ENCODE measurements at places on chromosomes 6 and 20. TPM values are rescaled to one million over a fixed set of nuclear protein-coding genes. Genes with fewer than 3 reads are reported as not detected.

The CPXM1 gene
- total RNA-seq, result not detected

DNA sequence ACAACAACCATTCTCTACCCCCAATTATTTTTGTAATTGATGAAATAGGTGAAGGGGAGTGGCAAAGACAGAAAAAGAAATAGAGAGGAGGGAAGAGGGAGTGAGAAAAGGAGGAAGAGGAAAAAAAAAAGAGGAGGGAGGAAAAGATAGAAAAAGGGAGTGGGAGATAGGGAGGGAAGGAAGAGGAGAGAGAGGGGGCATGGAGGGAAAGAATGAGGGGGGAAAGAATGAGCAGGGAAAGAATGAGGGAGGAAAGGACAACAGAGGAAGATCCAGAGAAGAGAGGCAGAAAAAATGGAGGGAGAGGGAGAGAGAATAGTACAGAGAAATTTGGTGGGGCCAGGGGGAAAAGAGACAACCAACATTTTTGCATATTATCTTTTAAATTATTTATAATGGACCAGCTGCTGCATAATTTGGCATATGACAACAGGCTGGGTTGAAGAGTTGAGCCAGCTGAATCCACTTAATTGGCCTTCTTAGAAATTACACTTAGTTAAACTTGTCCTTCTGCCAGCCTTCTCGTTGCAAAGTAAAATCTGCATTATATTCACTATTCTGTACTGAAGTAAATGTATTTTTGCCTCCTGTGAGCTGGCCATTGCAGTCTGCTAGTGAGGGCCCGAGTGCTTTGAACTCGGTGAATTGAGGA, 101.0 kb downstream of the ARHGAP18 start:
- peak; percentile 49 for DNase-seq

DNA sequence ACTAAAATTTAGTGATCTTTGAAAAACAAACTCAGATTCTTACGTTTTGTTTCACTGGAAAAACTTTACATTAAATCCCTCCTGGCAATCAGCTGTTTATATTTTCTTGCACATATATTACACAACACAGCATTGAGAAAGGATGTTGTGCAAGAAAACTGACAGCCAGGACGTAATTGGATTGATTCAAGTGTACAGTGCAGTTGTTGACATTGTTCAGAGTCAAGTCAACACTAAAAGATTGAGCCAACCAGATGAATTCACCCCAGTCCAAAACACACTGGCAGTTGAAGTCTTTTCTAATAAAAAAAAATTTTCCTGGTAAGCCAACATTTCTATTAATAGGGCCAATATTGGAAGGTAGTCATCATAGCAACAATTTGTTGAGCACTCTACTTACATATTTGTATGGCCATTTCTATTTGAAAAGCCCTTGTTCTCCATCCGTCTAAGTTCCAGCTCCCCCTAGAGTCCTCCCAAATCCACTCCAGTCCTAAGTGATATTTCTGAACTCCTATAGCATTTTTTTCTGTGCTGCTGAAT, 20.9 kb upstream of the VNN1 start:
- peak; percentile 60 for DNase-seq

The LIN28B gene
- not detected for total RNA-seq

DNA sequence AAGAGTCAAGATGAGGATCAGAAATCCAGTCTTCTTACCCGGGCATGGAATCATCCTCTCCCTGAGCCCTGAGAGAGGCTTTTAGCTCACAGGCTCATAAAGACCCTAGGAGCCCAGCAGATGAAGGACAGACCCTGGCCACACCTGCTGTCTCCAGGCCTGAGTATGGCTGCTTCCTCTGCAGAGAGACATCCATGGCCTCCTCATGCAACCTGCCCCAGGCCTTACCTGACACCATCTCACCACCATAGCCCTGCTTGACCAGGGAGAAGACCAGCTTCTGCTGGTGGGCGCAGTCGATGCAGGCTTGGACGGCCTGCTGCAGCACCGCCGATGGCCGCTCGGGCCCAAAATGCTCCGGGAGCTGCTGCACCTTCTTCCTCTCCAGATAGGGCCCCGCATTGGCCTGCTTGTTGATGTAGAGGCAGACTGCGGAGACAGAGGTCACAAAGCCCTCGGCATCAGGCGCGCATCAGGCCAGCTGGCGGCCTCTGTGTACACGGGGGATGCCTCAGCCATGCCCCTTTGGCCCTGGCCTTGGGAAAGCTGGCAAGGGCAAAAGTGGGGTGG, 77.6 kb downstream of the SCML4 start:
- no peak for DNase-seq

DNA sequence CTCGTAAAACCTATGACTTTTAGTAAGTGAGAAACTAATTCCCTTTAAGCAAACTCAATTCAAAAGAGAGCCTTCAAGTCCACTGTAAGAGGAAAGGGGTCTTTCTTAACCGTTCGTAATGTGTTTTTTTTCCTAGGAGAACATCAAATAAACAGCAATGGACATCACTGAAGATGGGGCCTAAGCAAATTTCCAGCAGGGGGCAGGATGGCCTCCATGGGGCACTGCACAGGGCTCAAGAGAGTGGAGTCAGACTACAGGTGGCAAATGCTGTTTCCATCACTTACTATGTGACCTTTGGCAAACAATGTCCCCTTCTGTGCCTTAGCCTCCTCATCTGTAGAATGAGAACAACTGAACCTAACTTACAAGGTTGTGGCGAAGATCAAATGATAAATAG, 88.7 kb downstream of the ARHGAP18 start:
- DNase-seq, result no peak

GRCh38 chr6:158322400-158322723, 10.1 kb downstream of the TULP4 start:
- DNase-seq, result no peak

GRCh38 chr20:21643417-21643816, 62.0 kb upstream of the PAX1 start:
- DNase-seq, result no peak

DNA sequence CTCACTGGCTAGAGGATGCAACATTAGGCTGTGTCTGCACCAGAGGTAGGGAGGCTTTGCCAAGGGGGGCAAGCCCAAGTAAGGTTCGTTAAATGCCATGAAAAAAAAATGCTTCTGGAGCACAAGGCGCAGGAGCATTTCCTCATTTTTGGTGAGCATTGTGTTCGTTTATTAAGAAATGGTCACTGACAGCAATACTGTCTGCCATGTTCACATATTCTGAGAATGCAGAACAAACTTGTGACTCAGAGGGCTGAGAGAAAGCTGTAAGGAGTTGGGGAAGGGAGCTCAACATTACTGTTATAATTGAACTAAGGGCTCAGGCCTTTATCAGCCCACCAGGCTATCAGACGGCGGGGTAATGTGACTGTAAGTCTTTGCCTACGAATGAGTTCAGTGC, 465.4 kb upstream of the BTBD3 start:
- no peak for DNase-seq

DNA sequence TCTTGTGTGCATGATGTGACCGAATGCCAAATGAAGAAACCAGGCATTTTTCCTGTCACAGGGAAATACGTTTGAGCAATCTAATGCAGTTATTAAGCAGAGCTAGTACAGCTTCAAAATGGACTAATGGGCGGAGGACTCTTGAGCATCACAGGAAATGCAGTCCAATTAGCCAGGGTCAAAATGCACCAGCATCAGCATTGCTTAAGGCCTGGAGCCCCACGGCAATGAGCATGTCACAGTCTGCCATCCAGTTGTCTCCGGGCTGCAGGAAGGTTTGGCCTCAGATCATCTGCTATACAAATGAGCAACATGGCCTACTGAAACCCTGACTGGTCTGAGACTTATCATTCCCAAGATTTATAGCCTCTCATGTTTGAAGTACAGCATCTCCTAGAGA, 652.1 kb upstream of the SLC35B3 start:
- DNase-seq, result no peak

DNA sequence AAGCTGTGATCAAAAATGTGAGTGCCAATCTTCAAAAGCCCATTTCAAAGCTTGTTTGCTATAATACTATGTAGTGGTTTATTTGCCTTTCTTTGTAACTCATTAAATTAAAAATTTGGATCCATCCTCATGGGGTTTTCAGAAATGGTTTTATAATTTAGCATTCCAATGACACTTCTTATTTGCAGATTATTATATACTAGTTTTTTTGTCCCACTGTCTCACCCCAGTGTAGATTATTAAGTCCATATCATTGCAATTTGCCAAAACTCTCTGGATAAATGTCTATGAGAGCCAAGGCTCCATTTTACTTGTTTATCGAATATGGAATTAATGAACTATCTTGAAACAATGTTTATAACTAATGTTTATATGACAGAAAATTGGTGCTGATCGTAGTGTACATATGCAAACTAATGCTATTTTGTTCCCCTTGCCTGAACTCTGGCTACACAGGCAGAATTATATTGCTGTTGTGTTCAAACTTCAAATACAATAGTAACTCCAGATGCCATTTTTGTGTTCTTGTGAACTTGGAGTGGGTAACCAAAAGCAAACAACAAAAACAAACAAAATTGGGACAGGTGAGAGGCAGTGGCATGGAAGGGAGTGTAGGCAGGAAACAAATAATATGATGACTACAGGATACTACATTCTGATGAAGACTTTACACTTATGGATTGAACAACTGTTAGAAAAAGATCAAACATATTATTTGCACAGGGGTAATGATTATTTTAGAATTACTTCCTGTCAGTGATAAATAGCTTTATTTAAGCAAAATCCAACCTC, 307.1 kb upstream of the FLRT3 start:
- DNase-seq, result no peak

- DNase-seq, result no peak
Measured at GRCh38 chr6:162497389-162497788, 230.2 kb downstream of the PRKN start.

The EYA2 gene
- total RNA-seq, result 86.2 TPM

The EGFL8 gene
- total RNA-seq, result 51.8 TPM

DNA sequence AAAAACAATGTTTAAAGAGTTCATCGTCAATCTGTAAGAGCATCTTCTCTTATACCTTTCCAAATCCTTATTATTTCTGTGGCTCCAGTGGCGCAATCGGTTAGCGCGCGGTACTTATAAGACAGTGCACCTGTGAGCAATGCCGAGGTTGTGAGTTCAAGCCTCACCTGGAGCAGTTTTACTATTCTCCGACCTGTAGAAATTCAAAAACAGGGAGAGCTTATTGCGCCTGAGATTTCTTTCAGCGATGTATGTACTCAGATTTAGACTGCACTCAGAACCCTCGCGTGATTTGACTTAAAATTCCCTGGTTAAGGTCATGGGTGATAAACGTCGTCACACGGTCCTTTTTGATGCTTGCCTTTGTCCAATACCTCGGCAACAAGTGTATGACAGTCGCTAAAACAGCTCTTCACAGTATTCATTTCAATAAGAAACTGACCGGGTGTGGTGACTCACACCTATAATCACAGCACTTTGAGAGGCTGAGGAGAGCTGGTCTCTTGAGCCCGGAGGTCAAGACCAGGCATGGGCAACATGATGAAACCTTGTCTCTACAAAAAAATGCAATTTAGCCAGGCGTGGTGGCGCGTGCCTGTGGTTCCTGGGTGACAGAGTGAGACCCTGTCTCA, 11.9 kb downstream of the GPX5 start:
- peak; percentile 37 for DNase-seq

The DLK2 gene
- 0.37 TPM for total RNA-seq

- no peak for DNase-seq
Measured at GRCh38 chr20:20597966-20598365, 114.5 kb downstream of the RALGAPA2 start.

The GTSF1L gene
- not detected for total RNA-seq

GRCh38 chr6:126268092-126268491, 71.8 kb upstream of the CENPW start:
- no peak for DNase-seq

DNA sequence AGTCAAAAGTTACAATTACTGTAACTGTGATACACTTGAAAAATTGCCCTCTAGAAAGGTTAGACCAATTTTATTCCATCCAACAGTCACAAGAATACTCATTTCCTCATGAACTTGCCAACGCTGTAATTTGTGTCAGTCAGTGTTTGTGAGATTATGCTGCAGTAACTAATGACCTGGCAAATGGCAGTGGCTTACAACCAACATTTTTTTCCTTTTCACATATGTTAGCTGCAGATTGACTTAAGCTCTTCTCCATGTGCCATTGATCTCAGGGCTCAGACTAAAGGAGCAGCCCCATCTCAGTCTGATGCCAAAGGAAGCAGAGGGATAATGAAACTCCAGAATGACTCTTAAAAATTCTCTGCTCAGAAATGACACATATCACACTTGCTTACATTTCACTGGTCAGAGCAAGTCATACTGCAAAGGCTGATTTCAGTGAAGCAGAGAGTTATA, 92.3 kb upstream of the ELOVL5 start:
- DNase-seq, result no peak
